ENCODE measurements at places on chromosomes 11 and 22. TPM values are rescaled to one million over a fixed set of nuclear protein-coding genes. Genes with fewer than 3 reads are reported as not detected.

Gene HORMAD2
- total RNA-seq, result not detected

Gene TSPAN32
- total RNA-seq, result not detected

Gene ARHGAP8
- total RNA-seq, result under 0.01 TPM

Gene RASL10A
- total RNA-seq, result 2.3 TPM

Gene MIF
- 256 TPM for total RNA-seq

Gene OSBP2
- total RNA-seq, result 16.6 TPM

Gene DLAT
- total RNA-seq, result 22.8 TPM

Gene BIRC3
- 1.7 TPM for total RNA-seq

Gene APOL6
- total RNA-seq, result 10.6 TPM

Gene FAM180B
- total RNA-seq, result not detected

Gene APOA5
- total RNA-seq, result not detected

Gene MEI1
- total RNA-seq, result 3.7 TPM

Gene TUBA8
- total RNA-seq, result 0.63 TPM

Gene APOA1
- total RNA-seq, result not detected

Gene GSTT2B
- 7.0 TPM for total RNA-seq

Gene ZBTB16
- 6.4 TPM for total RNA-seq

Gene TUB
- total RNA-seq, result 1.4 TPM

Gene SCN4B
- total RNA-seq, result under 0.01 TPM
